ENCODE measurements at places on chromosomes 2 and 18.

DNA sequence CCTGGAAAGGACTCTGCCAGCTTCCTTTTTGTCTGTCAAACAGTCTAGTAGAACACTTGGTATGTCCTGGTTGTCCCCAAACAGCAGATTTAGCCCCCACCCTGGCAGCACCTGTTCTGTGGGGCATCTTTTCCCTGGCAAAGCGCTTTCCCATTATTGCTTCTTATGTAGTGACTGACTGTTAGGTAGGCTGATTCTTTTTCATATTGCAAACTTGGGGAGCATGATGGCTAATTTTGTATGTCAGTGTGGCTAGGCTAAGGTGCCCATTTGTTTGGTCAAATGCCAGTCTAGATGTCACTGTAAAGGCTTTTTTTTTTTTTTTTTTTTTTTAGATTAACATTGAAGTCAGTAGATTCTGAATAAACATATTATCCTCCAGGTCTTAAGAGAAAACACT lies 140.2 kb downstream of the MYCN start:
- DNase-seq, result no peak

DNA sequence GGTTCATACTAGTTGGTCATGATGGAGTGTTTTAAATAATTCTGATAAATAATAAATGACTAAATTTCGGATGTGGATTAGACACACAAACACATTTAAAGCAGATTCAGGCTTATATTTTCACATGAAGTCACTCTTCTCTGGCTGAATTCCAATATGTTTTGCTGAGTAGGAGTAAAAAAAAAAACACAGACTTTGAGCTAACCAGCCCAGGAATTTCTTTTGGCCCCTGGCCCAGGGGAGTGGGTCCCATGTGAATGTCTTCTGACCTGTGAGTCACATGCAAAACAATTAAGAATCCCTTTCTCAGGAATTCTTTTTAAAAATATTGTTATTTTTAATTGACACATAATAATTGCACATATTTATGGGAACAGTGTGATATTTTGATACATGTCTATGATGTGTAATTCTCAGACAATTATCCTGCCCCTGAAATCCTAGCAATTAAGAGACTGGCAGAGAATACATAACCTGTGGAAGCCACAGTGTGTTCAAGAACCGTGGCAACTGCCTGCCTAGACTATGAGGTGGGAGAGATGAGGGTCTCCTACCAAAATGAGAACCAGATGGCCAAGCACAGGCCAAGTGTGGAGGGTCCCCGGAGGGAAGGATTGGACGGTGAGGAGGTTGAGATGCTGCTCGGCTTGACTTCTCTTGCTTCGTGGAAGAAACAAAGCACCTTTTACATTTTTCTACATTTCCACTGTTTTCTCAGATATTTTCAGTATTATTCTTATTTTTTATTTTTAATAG lies 236.4 kb downstream of the PIEZO2 start:
- DNase-seq, result peak; percentile 88

GRCh38 chr2:60302377-60303126 lies 250.9 kb downstream of the BCL11A start:
- no peak for DNase-seq

GRCh38 chr2:240163844-240164574 lies 23.6 kb upstream of the OTOS start:
- DNase-seq, result no peak

DNA sequence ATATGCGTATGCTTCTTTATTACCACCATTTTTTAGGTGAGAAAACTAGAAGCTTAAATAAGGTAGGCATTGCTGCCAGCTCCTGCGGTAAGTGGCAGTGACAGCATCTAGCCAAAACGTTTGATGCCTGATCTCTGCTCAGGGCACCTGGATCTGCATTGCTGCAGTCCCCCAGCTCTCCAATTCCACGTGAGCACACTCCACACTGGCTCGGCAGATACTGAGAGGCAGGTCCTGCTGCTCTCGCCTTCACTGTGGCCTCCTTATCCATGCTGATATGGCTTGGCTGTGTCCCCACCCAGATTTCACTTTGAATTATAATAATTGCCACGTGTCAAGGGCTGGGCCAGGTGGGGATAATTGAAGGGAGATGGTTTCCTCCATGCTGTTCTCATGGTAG lies 160.9 kb downstream of the CTIF start:
- DNase-seq, result no peak

- peak; percentile 12 for DNase-seq
Measured at GRCh38 chr2:119198240-119198840, 25.3 kb upstream of the STEAP3 start.

GRCh38 chr2:63044362-63045327 lies 6.0 kb upstream of the OTX1 start:
- DNase-seq, result no peak

DNA sequence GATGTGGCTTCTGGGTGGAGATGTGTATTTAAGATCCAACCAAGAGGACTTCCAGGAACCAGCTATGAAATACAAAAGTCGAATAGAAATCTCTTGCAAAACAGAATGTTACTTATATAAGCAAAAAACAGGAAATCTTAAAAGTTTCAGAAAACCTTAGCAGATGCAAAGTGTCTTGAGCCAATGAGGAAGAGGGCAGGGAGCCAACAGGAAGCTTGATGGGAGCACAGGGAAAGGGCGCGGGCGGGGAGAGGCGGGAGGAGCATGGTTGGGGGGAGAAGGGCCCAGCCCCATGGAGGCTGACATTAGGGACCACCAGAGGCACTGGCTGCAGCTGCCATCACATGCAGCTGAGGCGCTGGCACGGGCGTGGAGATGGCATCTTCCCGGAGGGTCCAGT lies 203.3 kb downstream of the SNTG2 start:
- no peak for DNase-seq

DNA sequence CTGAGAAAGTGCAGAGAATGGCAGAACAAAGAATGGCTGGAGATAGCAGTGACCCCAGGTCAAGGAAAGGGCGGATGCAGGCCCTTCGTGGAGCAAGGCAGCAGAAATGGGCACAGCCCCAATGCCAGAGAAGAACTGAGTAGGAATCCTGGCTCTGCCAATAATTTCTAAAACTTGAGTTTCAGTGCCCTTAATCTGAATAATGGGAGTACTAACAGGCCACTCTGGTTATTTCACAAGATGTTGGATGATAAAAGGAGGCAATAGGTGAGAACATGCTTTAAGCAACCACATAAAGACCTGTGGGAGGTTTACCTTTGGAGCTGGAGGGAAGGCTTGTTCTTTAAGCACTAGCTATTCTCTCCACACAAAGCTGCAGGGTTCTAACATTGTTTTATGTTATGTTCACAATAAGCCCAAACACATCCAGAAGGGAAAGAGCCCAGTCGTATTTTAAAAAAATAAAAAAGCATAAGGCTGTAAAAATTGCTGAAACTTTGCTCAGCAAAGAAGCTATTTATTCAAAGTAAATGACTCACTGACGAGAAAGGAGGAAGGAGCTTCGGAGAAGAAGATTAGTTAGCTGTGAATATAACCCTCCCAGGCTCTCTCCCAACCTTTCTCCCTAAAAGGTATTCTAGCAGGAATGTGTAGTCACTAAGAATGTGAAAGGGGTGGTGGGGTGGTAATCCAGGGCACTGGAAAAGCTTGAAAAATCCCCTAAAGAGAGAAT lies 470.2 kb downstream of the TXNL1 start:
- peak; percentile 15 for DNase-seq

- peak; percentile 13 for DNase-seq
Measured at GRCh38 chr2:131154071-131154531, 49.0 kb downstream of the PLEKHB2 start.

GRCh38 chr2:196951973-196952372 lies 25.5 kb upstream of the PGAP1 start:
- DNase-seq, result no peak

DNA sequence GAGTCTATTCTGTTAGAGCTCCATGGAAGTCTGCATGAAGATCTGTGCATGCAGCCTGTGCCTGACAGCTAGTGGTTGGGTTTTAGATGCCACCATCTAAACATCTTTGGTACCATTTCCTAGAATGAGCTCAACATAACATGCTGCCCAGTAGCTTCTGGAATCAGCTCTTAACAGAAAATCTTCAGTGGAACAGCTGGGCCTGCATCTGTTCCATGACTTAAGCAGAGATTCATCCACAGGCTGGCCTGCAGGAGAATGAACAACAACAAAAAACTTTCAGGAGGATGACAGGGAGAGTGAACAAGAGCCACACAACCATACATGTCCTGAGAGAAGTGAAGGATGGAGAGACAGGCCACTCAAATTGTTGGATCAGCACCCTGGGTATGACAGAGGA lies 316.6 kb downstream of the RDH14 start:
- no peak for DNase-seq

GRCh38 chr18:59783138-59783537 lies 85.9 kb upstream of the CCBE1 start:
- peak; percentile 34 for DNase-seq

DNA sequence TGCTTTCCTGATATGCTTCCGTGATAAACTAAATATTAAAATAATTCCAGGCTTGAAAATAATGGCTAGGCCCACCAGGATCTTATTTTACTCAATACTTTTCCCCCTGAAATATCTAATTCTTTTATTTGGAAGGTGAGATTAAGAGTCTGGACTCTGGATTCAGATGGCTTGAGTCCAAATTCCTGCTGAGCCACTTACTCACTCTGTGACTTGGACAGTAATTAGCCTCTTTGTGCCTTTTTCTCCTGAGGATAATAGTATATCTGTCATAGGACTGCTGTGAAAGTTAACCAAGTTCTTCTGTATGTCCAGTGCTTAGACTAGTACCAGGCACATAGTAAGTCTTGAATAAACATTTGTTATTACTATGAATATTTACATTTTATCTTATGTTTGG lies 127.3 kb upstream of the ERBB4 start:
- no peak for DNase-seq

DNA sequence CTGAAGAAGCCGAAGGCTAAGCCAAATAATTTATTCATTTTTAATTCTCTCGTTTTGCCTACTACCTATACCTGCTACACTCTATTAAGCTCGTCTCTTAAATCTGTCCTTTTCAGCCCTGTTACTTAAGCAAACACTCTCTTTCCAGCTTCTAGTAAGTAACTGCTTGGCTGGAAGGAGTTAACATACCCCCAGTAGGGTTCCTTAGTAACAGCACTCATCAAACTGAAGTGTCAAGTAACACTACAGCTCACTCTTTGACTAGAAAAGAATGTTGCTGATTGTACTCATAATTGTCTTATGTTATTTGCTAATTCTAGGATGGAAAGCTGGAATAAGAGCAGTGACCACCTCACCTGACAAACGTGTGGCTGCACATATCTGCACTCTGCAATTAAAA lies 120.0 kb upstream of the SCN7A start:
- no peak for DNase-seq

DNA sequence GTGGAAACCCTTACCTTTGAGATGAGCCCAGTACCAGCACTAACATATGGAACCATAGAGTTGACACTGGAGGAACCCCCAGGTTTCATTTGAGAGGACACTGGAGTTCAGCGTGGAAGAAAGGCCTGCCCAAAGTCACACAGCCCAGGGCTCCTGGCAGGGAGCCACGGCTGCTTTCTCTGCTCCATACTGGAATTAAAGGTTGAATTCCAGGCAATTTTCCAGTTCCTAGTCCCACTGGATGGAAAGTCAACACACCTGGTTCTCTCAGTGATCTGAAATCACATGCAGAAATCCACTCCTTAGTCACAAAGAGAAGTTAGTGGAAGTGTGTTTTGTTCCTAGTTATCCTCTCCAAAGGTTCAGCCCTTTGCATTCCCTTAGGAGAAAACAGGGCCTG lies 336.1 kb upstream of the SKOR2 start:
- DNase-seq, result no peak

DNA sequence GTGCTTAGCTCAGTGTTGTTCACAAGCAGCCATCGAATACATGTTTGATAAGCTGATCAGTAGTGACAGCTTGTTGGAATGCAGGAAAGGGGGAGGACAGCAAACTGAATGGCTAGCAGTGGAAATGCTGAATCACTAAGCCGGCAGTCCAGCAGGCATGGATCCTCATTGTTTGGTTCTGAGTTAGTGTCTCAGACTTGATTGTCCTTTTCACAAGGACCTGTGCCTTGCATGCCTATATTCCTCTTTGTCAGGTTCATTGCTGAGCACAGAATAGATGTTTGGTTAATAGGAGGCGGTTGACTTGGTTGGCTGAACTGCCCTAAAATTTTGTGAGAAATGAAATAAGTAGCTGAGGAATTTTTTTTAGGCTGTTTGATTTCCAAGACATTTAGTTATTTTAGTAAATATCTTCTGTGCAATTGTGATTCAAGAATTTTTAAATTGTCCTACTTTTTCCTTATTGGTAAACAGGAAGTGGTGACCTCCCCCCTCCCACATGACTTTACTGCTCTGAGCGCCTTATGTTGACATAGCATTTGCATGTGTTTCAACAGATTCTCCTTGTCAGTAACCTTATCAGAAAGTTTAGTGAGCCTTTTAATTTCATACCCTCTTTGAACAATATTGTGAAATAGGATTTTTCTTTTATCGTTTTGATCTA lies 21.4 kb upstream of the STON1 start:
- DNase-seq, result no peak

DNA sequence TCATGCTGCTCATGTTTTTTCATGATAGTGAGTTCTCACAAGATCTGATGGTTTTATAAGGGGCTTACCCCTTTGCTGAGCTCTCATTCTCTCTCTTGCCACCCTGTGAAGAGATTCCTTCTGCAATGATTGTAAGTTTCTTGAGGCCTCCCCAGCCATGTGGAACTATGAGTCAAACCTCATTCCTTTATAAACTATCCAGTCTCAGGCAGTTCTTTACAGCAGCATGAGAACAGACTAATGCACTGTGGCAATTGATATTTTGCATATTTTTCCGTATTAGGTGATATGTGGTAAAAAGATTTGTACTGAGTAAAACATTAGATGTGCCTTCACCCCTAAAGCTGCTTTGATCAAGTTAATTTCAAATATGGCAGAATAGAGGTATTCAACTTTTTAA lies 48.8 kb downstream of the RAB27B start:
- no peak for DNase-seq

GRCh38 chr18:58604311-58604710 lies 24.6 kb downstream of the ALPK2 start:
- DNase-seq, result no peak

GRCh38 chr18:80006724-80007123 lies 18.4 kb upstream of the TXNL4A start:
- DNase-seq, result no peak

DNA sequence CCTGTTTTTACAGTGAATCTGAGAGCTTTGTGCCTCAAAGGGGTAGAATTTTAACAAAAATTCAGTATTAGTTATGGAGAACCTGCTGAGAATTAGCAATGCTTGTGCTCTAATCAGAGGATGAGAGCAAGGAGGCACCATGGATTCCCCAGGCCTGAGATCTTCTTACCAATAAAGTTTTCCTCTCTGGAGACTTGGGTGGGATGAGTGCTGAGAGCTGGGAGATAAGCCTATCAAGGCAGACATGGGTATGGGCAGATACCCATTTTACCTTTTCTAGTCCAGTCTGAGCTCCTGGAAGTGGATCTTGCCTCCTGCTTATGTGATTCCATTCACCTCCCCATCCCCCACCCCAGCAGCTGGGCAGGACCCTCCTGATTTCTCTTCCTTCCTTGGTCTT lies 53.9 kb downstream of the BMP10 start:
- no peak for DNase-seq

DNA sequence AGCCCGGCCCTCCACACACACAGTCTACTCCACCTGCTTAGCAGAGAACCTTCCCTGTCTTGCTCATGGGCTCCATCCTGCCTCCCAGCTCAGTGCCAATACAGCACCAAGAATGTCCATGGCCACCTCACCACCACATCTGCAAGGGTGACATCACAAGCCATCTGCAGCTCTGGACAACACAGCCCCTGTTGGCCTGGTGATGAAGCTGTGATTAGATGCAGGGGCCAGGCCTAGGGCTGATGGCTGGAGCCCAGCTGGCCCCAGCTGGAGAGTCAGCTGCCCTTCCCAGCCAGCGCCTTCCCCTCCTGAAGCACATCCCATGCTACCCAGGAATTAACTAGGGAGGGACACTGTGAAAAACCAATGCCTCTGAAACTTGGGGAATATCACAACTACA lies 91.1 kb downstream of the TTC32 start:
- no peak for DNase-seq
